ENCODE measurements at places on chromosomes 11 and 22. TPM values are rescaled to one million over a fixed set of nuclear protein-coding genes. Genes with fewer than 3 reads are reported as not detected.

Gene LRRC32
- 0.08 TPM for total RNA-seq

- no peak for DNase-seq
Measured at GRCh38 chr11:16261836-16262644, 94.3 kb downstream of the SOX6 start.

DNA sequence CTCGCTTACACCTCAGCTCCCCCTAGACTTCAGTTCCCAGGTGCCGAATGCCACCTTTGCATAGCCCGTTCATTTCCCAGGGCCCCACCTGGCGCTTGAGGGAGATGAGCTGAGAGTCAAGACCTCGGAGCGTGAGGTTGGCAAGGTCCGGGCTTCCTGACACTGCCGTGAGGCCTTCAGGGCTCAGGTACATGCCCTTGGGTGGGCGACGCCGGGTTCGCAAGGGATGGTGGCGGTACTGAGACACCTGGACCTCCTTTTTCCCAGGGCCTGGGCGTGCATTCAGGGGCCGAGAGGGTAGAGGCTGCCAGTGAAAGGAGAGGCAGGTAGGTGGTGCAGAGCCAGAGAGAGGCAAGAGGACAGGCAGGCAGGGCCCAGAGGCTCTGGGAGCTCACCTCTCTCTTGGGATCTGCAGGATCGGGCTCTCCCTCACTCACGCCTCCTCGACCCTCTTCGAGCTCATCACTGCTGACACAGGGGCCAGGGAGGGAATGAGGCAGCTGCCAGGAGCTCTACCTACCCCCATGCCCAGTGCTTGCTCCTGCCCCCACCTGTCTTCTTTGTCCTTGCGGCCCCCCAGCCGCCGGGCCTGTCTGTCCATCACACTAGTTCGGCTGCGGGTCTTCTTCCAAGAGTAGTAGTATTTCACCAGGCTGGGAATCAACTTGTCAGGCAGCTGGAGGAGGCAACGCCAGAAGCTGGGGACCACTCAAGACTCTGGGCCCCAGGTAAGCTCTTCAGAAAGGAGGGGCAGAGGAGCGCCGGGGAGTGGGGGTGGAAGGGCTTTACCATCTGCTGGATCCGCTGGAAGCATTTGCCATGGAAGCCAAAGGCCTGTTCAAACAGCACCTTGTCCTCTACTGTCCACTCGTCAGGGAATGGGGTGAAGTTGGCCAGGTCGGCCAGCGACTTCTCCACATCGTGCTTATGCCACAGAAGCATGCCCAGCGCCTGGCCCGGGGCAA lies 2.8 kb downstream of the RCOR2 start:
- no peak for DNase-seq

GRCh38 chr11:10019906-10020682 lies 273.9 kb downstream of the SBF2 start:
- no peak for DNase-seq

DNA sequence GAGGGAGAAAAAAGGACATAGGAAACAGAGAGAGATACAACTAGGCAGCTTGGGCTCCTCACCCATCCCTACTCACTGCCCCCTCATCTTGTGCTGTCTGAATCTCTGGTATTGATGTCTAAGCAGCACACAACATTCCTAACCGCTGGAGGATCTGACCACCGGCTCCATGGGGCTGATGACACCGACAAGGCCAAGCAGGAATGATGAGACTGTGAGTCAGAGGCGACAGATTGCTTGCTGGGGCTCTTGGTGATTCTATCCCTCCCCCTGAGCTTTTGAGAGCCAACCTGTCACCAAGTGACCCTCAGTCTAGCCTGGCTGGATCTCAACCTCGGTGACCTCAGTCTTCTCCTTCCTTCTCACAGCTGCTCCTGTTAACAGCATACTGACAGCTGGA lies 13.8 kb downstream of the PAMR1 start:
- DNase-seq = no peak

GRCh38 chr11:88484873-88485621 lies 147.5 kb upstream of the CTSC start:
- peak; percentile 29 for DNase-seq

- no peak for DNase-seq
Measured at GRCh38 chr11:80350541-80350940, 909.7 kb upstream of the TENM4 start.

Gene GAL3ST1
- total RNA-seq = 2.7 TPM

- no peak for DNase-seq
Measured at GRCh38 chr11:128714881-128715280, 21.0 kb downstream of the FLI1 start.

- no peak for DNase-seq
Measured at GRCh38 chr11:75592715-75593114, 30.7 kb downstream of the SERPINH1 start.

Gene TYR
- total RNA-seq = not detected

GRCh38 chr11:3109434-3109833 lies 52.2 kb upstream of the CARS1 start:
- peak; percentile 48 for DNase-seq

DNA sequence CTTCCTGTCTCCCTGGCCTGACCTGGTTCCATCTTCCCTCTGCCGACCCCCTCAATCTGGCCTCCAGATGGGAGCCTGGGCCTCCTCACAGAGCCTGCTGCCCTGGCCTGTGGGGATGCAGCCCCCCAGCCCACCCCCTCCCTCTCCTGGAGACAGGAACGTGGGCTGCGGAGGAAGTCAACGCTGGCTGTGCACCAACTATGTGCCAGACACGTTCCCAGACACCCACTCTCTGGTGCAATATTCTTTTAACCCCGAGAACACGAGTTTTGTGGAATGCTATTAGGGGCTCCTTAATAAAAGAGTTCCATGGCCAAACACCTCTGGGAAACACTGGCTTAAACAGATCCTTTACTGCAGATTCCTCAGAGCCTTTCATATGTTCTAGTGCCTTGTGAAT lies 15.9 kb downstream of the WNT11 start:
- no peak for DNase-seq

DNA sequence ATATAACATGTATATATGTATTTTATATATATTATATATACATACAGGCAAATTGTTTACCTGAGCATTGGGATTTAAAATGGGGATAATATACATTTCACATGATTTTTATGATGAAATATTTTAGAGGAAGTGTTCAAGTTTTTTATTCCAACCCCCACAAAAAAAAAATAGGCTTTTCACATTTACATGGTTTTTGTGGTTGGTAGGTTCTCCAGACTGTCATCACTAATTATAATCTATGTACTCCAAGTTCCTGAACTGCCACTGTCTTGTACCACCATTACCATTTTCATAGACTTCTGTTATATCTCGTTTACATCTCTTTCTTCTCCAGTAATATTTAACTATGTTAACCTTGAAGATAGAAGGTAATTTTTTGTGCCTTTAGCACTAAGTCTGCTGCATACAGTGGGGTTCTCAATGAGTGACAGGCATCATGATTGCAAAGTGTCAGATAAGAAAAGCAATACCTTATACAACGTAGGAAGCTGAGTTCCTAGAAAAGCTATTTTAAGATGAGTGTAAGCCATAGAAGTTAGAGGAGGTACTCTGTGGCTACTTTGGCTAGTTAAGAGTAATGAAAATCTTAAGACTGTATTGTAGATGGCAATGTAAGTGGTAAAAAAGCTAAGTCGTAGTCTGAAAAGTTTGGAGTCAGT lies 5.2 kb downstream of the TMEM126A start:
- DNase-seq = no peak

- no peak for DNase-seq
Measured at GRCh38 chr22:45838305-45838887, 138.6 kb downstream of the WNT7B start.

DNA sequence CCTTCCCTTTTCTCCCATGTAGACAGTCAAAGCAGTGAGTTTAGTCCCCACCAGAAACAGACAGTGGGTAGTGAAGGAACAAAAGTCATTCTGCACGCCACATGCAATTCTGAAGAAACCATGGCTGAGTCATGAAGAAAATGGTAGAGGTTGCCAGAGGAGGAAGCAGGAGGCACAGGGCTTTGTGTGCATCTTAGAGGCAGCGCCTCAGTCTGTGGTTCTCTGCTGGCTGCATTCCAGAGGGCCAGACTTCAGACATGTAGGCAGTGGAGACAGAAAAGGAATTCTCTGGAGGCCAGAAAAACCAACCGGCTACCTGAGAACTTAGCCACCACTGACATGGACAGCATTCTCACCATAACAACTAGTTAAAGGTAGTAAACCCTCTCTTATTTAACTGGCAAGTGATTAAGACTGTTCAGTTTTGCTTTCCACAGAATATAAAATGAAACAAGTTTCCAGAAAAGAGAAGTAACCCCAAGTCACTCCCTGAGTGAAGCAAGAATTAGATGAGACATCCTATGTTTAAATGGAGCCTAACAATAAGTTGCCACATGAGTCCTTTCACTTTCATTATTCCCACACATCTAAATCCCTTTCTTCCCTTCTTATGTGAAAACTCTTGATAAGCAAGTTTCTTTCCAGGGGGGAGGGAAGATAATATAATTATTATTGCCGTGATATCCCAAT lies 556.1 kb downstream of the SOX6 start:
- DNase-seq = no peak

GRCh38 chr11:112999520-112999919 lies 38.3 kb downstream of the NCAM1 start:
- no peak for DNase-seq

Gene INSC
- 0.16 TPM for total RNA-seq

Gene LYVE1
- not detected for total RNA-seq

Gene CST6
- not detected for total RNA-seq

DNA sequence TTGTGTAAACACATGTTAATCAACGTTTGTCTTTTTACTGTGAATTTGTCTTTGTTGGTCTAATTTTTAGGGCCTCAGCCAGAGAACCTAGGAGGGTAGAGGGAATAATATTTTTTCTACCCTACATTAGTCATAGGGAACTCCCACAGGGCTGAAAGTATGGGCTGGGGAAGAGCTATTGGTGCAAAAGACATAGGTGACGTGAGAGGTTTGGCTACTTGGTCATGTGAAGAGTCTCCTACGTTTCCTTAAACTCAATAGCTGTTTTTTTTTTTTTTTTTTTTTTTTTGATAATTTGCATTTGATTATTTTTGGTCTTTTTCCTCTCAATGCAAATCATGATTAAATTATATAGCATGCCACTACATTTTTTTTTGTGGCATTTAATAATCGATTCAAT lies 15.9 kb upstream of the MMP7 start:
- DNase-seq = no peak

GRCh38 chr11:122340607-122341290 lies 224.7 kb upstream of the BLID start:
- DNase-seq = no peak

Gene ZNF70
- 6.9 TPM for total RNA-seq

DNA sequence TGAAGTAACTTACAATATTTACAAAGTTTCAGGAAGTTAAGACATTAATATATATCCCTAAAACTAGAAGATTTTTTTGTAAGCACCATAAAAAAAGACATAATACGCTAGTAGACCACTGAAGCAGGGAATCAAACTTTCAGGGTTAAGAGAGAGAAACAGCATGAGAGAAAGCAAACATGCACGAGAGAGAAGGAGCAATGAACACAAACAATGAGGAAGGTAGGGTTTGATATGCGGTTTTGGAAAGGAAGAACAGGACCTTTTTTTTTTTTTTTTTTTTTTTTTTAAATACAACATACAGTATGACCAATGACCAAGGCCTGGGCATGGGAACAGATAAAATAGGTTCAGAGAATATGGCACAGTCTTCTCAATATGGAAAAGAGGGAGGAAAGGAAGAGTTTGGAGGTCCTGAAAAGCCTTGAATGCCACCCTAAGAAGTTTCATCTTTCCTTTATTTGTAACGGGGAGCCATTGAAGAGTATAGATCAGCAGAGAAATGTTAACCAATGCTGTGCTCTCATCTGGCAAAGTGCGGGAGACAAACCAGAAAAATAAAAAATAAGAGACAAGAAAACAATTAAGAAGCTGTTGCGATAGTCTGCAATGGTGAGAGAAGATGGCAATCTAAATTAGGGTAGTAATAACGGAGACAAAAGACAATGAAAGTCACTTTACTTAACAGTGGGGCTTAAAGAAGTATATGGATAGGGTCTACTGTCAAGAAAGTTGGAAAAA lies 101.0 kb downstream of the USP35 start:
- no peak for DNase-seq

DNA sequence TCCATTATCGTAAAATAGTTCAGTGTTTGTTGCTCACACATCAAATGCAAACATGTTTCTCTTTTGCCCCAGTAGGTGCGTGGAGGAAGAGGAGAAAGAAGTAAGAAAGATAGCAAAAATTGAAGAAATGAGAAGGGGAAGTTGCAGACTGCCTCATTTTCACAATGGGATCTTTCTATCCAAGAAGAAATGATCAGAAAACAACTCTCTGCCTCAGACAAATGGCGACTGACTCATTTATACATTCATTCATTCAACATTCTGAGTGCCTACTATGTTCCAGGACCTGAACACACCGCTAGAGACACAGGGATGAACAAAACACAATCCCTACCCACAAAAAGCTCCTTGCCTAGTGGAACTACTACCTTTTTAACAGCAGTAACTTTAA lies 367 bp downstream of the HPS5 start:
- no peak for DNase-seq

- DNase-seq = no peak
Measured at GRCh38 chr11:61072316-61073109, 29.8 kb upstream of the CD5 start.

GRCh38 chr11:116209255-116209654 lies 563.5 kb downstream of the BUD13 start:
- DNase-seq = no peak

DNA sequence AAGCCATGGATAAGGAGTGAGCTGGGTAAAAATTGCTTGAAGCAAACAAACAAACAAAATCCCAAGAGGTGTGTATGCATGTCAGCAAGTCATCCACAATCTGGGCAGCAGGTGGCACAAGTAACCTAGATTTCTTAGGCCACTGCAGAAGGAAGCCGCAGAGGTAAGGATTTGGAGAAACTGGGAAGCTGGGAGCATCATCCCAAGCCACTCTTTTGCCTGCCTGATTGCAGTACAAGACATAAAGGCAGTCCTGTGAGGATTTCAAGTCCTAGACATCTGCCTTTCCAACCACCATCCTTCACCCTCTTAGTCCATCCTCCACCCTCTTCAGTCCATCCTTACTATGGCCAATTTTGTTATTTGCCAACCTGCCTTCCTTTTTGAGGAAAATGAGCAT lies 67.2 kb upstream of the BMAL1 start:
- no peak for DNase-seq

Gene FAT3
- not detected for total RNA-seq

Gene SERPING1
- total RNA-seq = not detected

- DNase-seq = no peak
Measured at GRCh38 chr11:94032725-94033124, 11.6 kb downstream of the HEPHL1 start.

Gene BRSK2
- total RNA-seq = 0.42 TPM

DNA sequence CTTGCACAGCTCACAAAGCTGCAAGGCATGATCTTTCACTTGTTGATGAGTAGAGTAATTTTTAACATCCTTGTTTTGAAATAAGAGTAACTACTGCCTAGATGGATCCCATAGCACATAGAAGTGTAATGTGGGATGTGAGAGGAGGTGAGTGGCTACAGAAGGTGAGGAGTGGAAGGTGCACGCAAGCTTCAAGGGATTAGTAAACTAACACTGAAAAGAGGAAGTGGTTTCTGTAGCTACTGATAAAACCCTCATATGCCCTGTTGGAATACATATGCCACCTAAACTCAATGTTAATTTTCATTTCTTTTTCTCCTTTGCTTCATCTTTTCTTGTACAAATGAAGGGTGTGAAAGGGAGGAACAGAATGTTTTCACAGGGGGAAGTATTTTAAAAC lies 22.0 kb upstream of the CTSC start:
- DNase-seq = no peak

Gene TRIM29
- not detected for total RNA-seq

Gene TREH
- total RNA-seq = not detected

- DNase-seq = no peak
Measured at GRCh38 chr22:20840646-20841371, 17.8 kb downstream of the PI4KA start.

All from naive thymus-derived CD8-positive, alpha-beta T cell (primary cell).